ENCODE measurements at places on chromosomes 3 and 15.

DNA sequence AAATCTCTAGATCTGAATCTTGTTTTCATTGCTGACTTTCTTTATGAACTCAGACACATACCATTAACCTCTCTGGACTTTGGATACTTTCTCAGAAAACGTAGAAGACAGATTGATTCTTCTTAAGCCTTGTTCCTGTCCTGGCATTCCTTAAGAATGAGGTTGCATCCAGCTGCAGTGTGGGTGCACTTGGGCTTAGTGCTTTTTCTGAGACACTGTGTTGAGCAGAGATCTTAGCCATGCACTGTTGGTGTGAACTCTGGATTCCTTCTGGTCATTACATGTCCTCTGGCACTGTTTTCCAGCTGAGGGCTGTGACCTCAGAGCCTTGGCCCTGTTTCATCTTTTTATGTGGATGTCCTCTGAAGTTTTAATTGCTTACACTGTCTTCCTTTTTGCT, 428.3 kb downstream of the CNTN4 start:
- DNase-seq = no peak

DNA sequence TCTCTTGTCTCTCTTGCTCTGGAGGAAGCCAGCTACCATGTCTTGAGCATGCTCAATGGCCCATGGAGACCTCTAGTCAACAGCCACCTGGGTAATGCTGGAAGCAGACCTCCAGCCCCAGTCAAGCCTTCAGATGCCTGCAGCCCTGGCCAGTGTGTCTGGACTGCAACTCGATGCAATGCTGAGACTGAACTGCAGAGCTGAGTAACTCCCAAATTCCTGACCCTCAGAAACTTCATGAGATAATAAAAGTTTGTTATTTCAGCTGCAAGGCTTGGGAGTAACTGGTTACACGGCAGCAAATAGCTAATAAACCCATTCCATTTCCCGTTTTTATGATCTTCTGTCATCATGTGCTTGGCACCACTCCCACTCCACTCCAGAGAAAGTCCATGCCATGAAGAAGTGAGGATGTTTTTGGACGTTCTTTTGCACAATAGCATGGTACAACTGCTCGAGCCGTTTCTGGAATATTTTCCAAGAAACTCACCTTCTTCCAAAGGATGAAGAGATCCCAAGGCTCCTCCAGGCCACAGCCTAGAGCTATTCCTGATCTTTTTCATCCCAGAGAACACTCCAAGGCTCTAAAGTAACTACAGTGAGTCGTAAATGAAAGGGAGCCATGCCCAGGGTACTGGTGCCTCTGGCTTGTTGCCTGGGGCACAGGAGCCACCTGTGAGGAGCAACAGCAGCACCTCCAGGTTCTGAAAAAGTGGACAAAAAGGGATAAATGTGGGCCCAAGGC, 72.0 kb upstream of the KLF13 start:
- DNase-seq = no peak

DNA sequence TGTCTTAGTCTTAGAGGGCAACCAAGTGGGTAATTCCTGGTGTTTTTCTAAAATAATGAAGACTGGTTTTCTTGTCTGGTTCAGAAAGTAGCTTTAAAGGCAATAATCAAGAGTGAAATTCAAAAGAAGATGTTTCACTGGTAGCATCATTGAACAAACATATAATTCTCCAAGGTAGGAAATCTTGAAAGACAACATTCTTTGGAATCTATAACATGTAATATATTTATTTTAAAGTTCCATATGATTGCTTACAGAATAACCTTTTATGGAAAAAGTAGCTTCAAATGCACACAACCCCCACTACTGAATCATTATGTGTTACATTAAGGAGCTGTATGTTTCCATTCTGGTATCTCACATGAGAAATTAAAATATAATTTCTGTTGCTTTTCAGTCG, 13.8 kb upstream of the FOXP1 start:
- no peak for DNase-seq

DNA sequence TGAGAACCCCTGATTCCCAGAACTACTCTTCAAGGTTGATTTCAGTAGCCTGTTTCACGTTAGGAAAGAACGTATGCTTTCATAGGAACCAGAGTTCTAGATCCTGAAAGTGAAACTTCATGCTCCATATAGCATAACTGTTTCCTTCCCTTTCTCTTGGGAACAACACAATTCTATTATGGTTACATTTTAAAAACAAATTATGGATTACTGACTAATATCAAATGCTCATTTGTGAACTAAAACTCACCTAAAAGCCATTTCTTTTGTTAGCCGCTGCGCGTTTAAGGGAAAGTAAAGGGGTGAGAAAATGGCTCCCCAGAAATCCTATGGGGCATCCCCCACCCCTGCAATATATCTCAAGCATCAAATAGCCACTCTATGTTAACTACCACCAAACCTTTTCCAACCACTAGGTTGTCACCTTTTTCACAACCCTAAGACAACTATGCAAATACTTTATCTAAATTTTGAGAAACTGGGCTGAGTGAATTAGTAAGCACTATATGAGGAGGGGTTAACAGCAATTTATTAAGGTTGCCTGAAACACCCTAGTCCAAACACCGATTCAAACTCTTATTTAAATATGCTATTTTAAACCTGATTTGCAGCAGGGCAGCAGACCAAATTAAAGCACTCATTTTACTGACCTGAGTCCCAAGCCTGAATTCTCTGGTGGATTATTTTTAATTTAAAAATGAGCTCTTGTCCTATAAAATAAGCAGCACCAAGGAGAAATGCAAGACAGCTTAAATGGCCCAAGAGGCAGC, 2.4 kb downstream of the SIAH2 start:
- peak; percentile 52 for DNase-seq

DNA sequence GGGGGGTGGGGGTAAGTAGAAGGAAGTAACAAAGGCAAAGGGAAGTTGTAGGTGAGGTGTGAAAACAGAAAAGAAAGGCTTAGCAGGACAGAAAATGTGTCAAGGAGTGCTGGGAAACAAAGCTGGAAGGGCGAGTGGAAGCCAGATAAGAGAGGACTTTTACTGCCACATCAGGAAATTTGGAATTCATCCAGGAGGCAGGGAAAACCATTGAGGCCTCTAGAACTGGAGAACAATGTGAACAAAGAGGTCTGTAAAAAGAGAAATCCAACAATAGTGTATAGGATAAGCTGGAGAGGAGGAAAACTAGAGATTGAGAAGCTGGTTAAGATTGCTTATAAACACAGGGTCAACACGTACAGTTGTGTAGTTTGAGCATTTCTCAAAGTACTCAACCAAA, 116.6 kb downstream of the NTRK3 start:
- no peak for DNase-seq

DNA sequence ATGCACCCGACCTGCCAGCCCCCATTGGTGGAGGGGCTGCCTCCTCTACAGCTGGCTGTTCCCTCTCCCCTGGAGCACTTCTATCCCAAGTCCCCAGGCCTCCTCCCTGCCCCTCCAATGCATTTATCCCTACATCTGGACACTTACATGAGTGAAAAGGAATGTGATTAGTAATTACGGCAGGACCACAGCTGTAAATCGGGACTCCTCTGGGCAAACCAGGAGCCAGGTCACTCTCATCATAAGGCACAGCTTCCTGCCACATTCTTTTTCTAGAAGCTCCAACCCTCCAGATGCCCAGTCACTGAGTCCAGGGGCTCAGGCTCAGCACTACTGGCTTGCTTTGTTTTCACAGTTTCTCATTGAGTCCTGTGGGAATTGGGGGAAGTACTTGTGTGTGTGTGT, 54.3 kb downstream of the IL20RB start:
- no peak for DNase-seq

GRCh38 chr3:165078293-165078692, at the start of gene SI:
SI (minus strand) TSS chr3:165078496; CDS start chr3:165076012, 2,484 bp downstream.
- DNase-seq = no peak

DNA sequence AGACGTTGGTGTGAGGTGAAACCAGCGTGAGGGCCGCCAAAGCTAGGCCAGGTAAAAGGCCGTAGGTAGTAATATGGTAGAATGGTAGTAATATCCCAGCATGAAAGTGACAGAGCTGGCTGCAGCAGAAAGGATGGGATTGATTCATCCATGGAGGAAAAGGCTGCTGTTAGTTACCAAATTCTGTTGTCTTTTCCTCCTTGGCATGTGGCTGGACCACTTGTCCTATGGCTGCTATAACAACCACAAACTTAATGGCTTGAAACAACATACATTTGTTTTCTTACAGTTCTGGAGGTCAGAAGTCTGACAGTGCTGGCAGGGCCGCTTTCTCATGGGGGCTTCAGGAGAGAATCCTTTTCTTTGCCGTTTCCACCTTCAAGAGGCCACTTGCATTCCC, 47.8 kb upstream of the CHST2 start:
- no peak for DNase-seq

DNA sequence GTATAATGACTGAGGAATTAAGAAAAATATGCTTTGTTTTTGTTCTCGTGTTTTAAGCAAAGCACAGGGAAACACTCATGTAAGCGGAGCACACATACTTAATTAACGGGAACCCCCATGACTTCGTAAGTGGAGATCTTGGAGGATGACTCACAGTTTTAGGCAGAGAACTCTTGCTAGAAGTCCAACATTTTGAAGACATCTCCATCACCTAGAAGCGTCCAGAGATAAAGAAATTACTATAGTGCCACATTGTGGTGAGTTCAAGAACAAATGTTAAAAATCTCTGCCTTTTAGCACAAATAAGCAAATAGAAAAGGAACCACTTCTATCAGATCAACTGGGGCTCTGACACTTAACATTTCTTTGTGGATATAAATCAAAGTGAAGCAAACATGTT, 194.1 kb upstream of the ARHGEF26 start:
- DNase-seq = no peak

GRCh38 chr15:89845305-89845893, 30.7 kb upstream of the ANPEP start:
- no peak for DNase-seq

GRCh38 chr3:49162751-49163419, 3.2 kb downstream of the CCDC71 start:
- DNase-seq = no peak

- no peak for DNase-seq
Observed at GRCh38 chr3:14698601-14699244, 23.8 kb downstream of the C3orf20 start.

DNA sequence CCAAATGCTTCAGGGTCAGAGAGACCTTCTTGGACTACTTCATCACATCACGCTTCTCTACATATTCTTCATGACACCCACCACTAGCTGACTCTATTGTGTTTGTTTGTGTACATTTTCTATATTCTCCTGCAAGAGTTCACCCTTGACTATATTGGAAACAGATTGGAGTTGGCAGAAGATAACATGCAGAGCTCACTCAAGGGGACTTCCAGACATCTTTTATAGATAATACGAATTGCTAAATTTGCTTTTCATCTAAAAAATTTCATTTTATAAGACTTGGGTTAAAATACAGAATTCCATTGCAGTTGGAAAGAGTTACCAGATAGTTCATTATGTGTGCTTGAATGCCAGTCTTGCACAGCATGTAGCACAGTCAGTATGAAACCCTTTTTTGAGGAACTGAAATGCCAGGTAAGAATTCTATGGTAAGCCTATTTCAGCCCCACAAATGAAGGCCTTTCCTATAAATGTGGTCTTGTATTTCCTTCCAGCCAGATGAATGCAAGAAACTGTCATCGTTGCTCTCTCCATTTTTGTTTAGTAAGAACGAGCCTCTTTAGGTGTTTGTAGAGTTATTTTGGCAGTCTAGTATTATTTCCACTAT, 177.6 kb downstream of the GHSR start:
- DNase-seq = no peak

DNA sequence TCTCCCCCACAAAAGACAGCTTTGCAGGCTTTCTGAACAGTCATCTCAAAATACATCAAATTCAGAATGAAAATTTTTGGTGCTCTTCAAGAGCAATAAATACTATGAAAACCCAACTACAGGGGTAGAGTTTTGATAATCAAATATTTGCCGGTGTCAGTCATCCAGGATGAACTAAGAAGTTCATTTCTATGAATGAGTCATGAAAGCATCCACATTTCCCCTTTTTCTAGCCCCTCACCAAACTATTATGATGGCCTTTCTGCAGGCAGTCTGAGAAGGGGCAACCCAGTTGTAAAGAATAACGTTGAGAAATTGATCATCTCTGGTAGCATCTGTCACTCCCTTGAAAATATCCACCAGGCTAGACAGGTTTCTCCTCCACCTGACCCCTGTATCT, 3.1 kb upstream of the LPCAT4 start:
- DNase-seq = no peak

DNA sequence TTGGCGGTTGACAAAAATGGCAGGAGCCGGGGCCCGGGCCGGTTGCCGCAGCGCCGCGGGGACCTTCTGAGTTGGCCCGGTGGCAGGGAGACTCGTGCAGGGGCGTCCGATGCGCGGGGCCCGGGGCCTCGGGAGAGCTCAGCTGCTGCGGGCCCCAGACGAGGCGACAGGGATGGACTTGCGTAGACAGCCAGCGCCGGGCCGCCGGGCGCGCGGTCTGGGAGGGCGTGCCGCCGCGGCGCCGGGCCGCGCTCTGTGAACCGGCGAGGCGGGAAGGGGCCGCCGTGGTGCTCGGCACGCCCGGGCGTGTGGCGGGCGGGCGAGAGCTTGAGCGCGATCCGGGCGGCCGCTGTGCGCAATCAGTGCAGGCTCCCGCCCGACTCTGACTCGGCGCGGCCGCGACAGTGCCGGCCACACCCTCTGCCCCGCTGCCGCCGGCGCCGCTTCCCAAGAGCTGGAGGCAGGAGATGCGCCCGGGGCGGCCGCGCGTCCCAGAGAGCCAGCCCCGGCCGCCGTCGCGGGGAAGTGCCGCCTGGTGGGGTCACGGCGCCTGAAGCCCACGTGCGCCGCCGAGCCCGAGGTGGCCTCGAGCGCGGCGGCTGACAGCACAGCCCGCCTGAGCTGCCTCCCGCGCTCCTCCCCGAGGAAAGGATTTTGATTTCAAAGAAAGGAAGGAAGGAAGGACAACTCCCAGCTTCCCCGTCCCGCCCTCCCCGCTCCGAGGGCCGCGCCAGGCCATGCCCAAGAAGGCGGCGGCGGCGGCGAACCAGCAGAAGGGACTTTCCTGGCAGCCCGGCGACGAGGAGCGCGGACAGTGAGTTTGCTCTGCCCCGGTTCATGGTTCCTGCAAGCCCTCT, 657 bp downstream of the TLNRD1 start:
- peak; percentile 53 for DNase-seq

DNA sequence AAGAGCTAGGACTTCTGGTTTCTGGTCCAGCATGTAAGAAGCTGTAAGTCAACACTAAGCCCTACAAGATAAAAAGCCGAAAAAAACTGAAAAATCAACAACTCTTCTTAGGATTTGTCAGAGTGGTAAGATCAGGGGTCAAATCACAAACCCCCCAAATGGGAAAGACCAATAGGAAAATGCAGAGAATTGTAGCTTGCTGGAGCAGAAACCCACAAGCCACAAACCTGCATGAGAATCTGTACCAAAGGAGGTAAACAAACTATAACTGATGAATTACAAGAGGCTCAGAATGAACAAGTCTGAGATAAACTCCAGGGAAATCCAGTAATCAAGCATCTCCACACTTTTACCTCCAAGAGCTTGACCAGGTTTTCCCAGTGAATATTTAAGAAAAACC, 36.0 kb downstream of the RFX7 start:
- peak; percentile 21 for DNase-seq

GRCh38 chr3:114329823-114330222, 36.0 kb downstream of the TIGIT start:
- no peak for DNase-seq

DNA sequence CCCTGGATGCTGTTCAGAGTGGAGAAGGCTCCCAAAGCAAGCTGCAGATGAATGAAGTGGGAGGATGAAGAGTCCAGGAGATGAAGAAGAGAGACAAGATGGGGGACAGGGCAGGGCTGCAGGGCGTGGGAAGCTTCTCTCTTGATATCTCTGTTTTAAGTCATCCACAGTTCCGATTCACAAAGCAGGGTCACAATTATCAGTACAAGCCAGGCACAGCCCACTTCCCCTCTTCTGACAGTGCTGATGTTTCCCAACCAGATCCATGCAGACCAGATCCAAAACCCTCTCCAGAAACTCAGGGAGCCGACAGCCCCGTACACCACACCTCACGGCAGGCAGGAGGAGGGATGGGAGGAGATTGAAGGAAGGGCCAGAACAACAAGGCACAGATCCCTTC, 31.1 kb downstream of the NTRK3 start:
- DNase-seq = no peak
